ENCODE measurements at places on chromosomes 11 and 22. TPM values are rescaled to one million over a fixed set of nuclear protein-coding genes. Genes with fewer than 3 reads are reported as not detected.
A peak's percentile ranks its signal among the peaks of the same experiment; 100 is the strongest.

Gene ZP1
- not detected for total RNA-seq

GRCh38 chr11:129846508-129847335 is 31.1 kb downstream of the TMEM45B start:
- no peak overlapping the region for H3K4me3 ChIP-seq
- H3K27ac ChIP-seq, result no peak overlapping the region
- no peaks in the 10 kb centered on the region for H3K27me3 ChIP-seq
- H3K4me1 ChIP-seq, result no peaks in the 10 kb centered on the region
- H3K36me3 ChIP-seq, result no peaks in the 10 kb centered on the region

GRCh38 chr11:36635066-36635862 is 37.2 kb upstream of the RAG2 start:
- no peak for DNase-seq
- H3K4me1 ChIP-seq, result no peaks in the 10 kb centered on the region
- no peak overlapping the region for H3K4me3 ChIP-seq
- no peaks in the 10 kb centered on the region for H3K27me3 ChIP-seq
- H3K27ac ChIP-seq, result no peak overlapping the region

DNA sequence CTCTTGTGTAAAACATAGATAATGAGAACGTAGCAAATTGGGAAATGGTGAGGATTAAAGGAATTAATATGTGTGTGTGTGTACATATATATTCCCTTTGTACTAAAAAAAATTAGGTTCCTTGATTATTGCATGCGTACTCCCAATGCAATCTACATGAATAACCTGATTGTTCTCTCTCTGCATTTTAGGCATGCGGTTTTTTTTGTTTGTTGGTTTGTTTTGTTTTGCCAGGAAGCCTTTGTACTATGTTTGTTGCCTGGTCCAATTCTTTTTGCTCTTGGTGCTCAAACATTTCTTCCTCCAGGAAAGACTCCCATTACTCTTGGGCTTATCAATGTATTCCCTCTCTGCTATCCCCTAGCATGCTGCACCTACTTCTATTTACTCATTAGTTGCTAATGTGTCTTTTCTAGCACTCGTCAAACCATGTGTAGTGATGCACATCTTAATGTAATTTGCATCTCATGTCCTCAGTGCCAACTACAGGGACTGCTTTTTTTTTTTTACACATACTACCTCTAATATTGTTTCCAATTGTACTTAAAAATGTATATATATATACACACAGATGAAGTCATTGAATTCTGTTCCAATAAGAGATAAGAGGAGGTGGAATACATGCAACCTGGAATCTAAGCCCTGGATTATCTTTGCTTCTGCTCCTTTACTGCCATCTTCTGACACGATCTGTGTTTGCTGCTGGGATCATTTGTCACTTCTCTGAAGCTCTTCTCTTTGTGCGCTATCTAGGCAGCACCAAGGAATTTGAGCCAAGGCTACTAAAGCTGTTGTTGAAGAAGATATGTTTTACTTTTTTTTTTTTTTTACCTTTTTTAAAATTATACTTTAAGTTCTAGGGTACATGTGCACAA is 197.2 kb upstream of the ANO3 start:
- no peak overlapping the region for H3K4me3 ChIP-seq
- H3K27ac ChIP-seq, result no peak overlapping the region
- H3K27me3 ChIP-seq, result no peaks in the 10 kb centered on the region
- no peaks in the 10 kb centered on the region for H3K36me3 ChIP-seq
- H3K4me1 ChIP-seq, result no peaks in the 10 kb centered on the region

Gene TMEM223
- 92.5 TPM for total RNA-seq

Gene IL18
- 9.0 TPM for total RNA-seq

GRCh38 chr11:84260862-84261261 is 974.7 kb upstream of the CCDC90B start:
- no peak for DNase-seq
- no peak overlapping the region for H3K27ac ChIP-seq
- H3K4me3 ChIP-seq, result no peak overlapping the region

- H3K27me3 ChIP-seq, result no peaks in the 10 kb centered on the region
- H3K4me3 ChIP-seq, result no peak overlapping the region
- DNase-seq, result no peak
- H3K27ac ChIP-seq, result no peak overlapping the region
- no peaks in the 10 kb centered on the region for H3K36me3 ChIP-seq
- no peaks in the 10 kb centered on the region for H3K4me1 ChIP-seq
These were observed 187.6 kb downstream of the TENM4 start for GRCh38 chr11:79253280-79253679.

DNA sequence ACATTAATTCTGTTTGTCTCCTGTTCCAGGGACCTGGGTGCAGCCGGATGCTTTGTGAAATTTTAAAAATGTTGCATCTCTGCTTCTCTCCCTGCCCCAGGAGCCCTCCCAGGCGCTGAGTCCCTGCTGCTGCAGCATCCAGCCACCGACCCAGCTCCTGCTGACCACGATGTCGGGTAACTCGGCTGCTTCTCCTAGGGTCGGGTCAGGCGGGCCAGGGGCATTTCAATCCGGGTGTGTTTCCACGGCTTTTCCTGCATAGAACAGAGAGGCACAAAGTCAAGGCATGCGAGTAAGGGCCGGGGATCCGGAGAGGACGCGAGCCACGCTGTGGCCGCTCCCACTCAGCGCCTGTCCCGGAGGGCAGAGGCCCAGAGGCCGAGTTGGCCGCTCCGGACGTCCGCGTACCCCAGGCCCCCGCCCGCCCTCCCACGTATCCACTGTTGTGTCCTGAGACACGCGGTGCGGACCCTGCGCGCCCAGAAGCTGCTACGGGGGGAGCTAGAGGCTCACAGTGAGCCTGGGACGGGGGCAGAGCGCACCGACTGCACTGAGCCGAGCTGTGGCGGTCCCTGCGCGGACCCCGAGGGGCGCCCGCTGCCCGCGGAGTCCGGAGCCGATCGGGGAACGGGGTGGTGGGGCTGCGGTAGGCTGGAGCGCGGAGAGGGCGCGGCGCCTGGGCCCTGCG is at the start of gene POU2AF3:
Gene POU2AF3, plus strand, starts transcription at position 134 of the 688 bp plus-strand sequence. Its CDS starts 36 bp downstream, at position 170.
- H3K27me3 ChIP-seq, result no peaks in the 10 kb centered on the region
- no peak for DNase-seq
- H3K36me3 ChIP-seq, result no peaks in the 10 kb centered on the region
- H3K4me3 ChIP-seq, result peak within 1 kb of the TSS; percentile 81
- peak within 1 kb of the TSS; percentile 87 for H3K27ac ChIP-seq

Measured in ascending aorta (tissue), 2 donors.